ENCODE measurements at places on chromosomes 12 and 14.

- DNase-seq: no peak
Measured at GRCh38 chr14:78970677-78971076, 800.5 kb downstream of the NRXN3 start.

DNA sequence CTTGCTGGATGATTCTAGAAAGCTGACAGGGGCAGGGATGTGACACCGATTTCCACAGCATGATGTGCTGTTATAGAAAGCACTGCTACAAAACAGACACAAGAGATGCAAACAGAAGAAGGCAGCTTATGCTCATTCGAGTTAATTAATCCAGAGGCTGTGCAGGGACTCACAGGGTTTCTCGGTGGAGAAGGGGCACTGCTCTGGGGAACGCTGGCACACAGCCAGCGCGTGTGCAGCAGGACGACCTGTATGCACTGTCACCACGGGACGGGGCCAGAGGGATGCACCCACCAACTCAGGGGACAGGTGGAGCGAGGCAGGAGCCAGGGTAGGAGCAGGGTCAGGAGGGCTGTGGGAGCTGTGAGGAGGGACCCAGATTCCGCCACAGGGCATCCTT is 143.5 kb downstream of the RIMBP2 start:
- DNase-seq: no peak

GRCh38 chr12:88546853-88547252 is 33.4 kb downstream of the KITLG start:
- DNase-seq: no peak

- DNase-seq: no peak
Measured at GRCh38 chr14:70642303-70643235, 853 bp downstream of the TTC9 start.

DNA sequence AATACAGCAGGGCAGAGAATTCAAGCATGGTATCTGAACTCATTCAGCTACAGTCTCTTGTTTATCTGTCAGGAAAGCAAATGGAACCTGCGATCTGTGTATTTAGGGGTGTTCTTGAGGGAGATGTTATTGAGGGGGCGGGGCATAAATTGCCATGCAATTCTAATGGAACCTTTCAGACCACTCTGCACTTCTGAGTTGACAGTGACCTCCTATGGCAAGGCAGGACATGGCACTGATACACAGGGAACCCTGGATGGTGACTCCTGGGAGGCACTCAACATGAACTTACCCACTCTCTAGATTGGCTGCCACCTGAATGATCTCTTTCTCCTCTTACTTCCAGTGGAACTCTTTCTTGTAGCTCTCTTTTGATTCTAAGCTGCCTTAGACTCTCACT is 787.3 kb downstream of the VRK1 start:
- no peak for DNase-seq

GRCh38 chr12:50103767-50104321 is at the start of gene GPD1:
Gene GPD1 (plus strand): TSS chr12:50104008. CDS start chr12:50104051, 43 bp downstream.
- DNase-seq: no peak

DNA sequence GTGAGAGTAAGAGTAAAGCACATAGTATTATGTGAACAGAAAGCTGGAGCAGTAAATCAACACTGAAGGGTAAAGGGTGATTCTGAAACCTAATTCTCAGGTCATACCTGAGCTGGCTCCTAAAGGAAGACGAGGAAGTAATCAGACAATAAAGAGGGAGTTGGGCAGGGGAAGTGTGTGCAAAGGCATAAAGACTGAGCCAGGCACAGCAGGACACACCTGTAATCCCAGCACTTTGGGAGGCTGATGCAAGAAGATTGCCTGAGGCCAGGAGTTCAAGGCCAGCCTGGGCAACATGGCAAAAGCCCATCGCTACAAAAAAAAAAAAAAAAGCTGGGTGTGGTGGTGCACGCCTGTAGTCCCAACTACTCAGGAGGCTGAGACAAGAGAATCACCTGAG is 9.6 kb downstream of the ARF3 start:
- DNase-seq: no peak

DNA sequence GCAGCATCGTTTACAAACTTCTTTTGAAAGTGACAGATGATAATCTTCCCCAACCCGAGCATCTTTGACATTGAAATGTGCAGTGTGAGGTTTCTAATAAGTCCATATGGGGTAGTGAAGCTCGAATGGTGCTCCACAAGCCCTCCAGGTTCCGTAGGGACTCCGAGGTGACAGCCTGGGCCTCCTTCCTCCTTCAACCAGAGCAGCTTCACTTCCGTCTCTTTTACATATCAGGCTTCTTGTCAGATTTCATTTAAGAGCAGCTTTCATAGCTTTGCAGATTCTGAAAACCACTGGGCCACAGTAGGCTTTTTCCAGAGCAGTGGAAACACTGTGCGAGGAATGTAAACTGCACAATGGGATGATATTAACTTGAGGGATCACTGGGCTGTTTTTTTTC is 103.6 kb upstream of the CPM start:
- no peak for DNase-seq

Data from stimulated activated CD4-positive, alpha-beta T cell treated with anti-CD3 and anti-CD28 coated beads, TNF-alpha, amount 100 ng/mL, for 1 hour (primary cell).